Diencephalon (tissue), 1 donor: ENCODE measurements at places on chromosomes 7 and 10. TPM values are rescaled to one million over a fixed set of nuclear protein-coding genes. Genes with fewer than 3 reads are reported as not detected.

C10orf67 gene
- 1.2 TPM for total RNA-seq

PKD2L1 gene
- 0.46 TPM for total RNA-seq

ZNRF2 gene
- total RNA-seq = 41.3 TPM

ITPRID1 gene
- 0.23 TPM for total RNA-seq

TRUB1 gene
- total RNA-seq = 70.4 TPM

HYAL4 gene
- not detected for total RNA-seq
